ENCODE measurements at places on chromosomes 12 and 14.

DNA sequence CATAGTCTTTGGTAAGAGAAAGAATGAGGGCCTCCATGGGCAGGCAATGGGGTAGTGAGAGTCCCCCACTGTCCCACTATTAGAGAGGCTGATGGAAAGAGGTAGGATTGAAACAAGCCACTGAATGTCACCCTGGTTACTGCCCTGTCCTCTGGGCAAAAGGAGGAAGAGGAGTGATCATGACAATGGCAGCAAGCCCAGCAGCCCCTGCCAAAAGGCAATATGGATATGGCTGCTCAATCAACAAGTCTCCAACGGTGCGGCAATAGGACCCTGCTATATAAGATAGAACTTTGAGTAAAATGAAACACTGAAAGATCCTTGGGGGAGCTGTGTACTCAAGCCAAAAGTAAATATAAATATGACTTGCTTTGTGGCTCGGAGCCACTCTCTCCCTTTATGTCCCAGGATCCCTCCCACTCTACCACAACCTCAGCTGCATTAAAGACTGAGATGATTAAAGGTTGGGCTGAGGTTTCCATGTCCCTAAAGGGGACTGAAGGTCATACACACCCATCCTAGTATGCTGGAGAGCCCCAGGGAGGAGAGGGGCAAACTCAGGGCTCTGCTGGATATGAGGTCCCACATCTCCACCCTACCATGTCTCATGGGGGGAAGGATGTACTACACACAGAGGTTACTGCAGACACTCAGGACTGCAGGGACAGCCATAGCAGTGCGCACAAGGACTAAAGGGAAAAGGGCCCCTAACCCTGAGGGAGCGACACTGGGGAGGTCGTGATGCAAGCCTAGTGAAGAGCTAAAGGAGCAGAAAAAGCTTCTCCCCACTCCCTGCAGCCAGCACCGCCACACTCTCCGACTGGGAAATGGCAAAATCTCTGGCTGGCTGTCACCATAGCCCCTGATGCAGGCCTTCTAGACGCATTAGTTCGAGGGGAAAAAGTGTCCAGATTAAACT, 5.9 kb downstream of the POMT2 start:
- no peak for DNase-seq

DNA sequence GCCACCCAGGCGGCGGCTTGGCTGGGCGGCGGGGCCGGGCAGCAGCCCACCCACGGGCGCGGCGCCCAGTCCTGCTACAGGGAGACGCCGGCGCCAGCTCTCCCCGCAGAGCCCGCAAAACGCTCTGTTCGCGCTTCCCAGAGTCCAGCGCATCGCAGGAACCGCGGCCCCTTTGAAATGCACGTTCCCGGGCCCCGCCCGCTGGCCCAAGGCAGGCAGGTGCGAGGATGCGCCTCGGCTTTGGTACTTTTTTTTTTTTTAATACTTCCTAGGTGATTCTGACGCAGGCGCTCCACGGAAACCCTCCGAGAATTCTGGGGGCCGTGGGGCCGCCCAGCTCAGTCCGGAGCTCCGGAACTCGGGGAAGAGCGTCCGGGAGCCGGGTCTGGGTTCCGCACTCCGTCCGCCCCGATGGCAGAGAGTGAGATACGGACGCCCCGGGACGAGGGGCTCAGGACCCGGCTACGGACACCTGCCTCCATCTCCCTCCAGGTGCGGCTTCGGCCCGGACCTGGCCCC, 483 bp downstream of the POC1B start:
- DNase-seq = peak; percentile 92

GRCh38 chr12:124073356-124074035, 100.5 kb downstream of the ZNF664 start:
- no peak for DNase-seq

GRCh38 chr12:123261196-123261595, 10.5 kb downstream of the CDK2AP1 start:
- no peak for DNase-seq

- DNase-seq = no peak
Measured at GRCh38 chr12:53617700-53618099, 8.5 kb downstream of the ATF7 start.

DNA sequence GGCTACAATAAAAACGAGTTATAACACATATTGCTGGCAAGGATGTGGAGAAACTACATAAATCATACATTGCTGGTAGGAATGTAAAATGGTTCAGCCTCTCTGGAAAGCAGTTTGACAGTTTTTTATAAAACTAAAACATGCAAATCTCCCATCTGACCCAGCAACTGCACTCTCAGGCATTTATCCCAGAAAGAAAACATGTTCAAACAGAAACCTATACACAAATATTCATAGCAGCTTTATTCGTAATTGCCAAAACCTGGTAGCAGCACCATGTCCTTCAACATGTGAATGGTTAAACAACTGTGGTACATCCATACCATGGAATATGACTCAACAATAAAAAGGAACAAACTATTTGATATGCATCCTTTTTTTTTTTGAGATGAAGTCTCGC, 10.1 kb upstream of the TMCC3 start:
- no peak for DNase-seq

GRCh38 chr12:46261646-46262045, 7.2 kb downstream of the SLC38A1 start:
- no peak for DNase-seq

Measured in spleen (tissue), 13 donors.